ENCODE measurements at places on chromosomes 2 and 18.

GRCh38 chr18:10661317-10661716 lies 135.5 kb downstream of the NAPG start:
- DNase-seq, result peak; percentile 3

DNA sequence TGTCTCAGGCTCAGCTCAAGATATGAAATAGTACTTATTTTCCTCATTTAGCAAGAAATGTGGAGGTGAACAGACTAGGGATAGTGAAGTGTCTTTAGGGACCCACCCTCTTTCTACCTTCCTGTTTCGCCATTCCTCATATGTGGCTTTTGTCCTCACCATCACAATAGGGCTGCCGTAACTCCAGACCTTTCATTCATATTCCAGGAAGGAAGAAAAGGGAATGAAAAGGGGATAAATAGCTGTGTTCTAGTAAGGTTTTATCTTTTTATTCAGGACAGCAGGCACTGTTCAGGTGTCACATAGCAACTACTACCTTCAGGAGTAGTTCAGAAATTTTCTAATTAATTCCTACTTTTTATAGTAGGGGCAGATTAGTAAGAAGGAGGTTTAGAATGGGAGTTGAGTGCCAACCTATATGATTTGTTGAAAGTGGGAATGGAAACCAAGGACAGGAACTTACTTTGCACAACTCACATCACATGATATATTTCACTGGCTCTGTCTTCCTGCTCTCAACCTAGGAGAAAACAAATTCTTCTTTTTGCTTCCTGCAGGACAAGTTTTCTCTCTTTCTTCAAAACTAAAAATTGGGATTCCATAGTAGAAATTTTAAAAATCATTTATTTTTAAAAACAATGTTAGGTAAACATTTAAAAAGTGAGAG lies 36.0 kb upstream of the HDAC4 start:
- no peak for DNase-seq

GRCh38 chr2:102544182-102544581 lies 71.2 kb downstream of the SLC9A4 start:
- no peak for DNase-seq

DNA sequence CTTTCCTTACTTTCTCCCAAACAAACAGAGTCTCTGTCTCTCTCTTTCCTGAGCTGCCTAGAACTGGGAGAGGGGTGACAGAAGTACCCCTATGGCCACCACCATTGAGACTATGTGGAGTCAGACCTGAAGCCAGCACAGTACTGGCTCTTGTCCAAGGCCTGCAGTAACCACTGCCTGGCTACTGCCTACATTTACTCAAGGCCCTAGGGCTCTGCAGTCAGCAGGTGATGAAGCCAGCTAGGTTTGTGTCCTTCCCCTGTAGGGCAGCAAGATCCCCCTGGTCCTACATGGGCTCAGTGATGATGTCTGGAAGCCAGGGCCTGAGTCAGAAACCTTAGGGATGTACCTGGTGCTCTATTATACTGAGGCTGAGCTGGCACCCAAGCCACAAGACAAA lies 12.2 kb downstream of the MYO3B start:
- no peak for DNase-seq

All from HFF-Myc (cell line).